Stimulated activated CD4-positive, alpha-beta T cell treated with anti-CD3 and anti-CD28 coated beads, Interleukin-1b, Interleukin-23, amount 100 ng/mL, for 48 hours (primary cell): ENCODE measurements at places on chromosomes 7 and 10.

GRCh38 chr7:45165857-45166256, 8.3 kb downstream of the RAMP3 start:
- DNase-seq = no peak

DNA sequence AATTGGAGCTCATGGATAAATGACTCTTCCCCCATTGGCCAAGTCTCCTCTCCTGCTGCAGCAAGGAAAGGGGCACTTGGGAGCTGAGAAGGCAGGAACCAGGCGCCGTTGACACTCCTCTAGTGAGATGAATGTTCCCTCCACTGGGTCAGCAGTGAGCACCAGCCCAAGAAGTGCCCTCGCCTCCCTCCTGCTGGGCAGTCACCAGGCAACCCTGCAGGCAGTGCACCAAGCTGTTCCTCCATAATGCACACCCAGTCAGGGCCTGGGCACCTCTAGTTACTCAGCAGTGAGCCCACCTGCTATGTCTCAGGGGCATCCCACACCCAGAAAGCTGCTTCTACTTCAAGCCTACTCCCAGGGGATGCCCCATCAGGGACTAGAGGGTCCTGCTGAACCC, 84.3 kb downstream of the KCNMA1 start:
- no peak for DNase-seq

- no peak for DNase-seq
These were observed 78.6 kb downstream of the GSAP start for GRCh38 chr7:77337456-77337990.

DNA sequence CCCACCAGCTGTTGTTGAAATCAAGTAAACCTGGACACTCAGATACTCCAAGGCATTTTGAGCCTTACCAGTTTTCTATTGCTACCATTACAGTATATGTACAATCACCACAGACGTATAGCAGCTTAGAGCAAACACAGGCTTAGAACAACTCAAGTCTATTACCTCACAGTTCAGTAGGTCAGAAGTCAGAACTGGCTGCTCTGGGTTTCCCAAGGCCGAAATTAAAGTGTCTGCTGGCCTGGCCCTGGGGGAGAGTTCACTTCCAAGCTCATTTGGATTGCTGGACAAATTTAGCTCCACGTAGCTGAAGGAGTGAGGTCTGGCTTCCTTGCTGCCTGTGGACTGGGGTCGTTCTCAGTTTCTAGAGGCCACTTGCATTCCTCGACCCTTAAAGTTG, 260.1 kb upstream of the LRRN3 start:
- no peak for DNase-seq

- DNase-seq = no peak
These were observed 1.5 kb downstream of the ANK3 start for GRCh38 chr10:60388116-60388625.

DNA sequence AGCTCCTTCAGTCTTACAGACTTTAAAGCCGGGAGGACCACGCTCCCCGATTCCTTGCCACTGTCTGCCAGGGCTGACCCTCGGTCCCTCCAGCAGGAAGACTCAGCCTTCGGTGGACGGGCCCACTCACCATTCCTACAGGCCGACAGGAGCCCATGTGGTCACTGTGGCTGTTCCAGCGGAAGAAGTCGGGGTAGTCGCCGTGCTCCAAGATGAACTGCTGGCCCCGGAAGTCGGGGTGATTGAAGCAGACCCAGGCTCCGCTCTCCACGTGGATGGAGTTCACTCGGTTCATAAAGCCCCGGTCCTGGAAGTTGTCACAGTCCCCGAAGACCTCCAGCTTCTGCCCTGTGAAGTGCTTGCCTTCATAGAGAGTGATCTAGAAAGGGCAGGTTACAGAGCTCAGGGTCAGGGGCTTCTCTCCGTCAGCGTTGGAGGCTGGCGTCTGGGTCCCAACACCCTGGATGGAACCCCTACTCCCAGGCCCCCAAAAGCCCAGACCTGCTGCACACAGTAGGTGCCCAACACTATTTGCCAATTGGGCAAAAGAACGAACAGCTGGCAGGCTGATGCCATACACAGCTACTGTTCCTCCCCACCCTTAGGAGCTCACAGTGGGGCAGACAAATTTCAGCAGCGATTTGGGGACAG, 1.9 kb downstream of the CRYGN start:
- DNase-seq = no peak

DNA sequence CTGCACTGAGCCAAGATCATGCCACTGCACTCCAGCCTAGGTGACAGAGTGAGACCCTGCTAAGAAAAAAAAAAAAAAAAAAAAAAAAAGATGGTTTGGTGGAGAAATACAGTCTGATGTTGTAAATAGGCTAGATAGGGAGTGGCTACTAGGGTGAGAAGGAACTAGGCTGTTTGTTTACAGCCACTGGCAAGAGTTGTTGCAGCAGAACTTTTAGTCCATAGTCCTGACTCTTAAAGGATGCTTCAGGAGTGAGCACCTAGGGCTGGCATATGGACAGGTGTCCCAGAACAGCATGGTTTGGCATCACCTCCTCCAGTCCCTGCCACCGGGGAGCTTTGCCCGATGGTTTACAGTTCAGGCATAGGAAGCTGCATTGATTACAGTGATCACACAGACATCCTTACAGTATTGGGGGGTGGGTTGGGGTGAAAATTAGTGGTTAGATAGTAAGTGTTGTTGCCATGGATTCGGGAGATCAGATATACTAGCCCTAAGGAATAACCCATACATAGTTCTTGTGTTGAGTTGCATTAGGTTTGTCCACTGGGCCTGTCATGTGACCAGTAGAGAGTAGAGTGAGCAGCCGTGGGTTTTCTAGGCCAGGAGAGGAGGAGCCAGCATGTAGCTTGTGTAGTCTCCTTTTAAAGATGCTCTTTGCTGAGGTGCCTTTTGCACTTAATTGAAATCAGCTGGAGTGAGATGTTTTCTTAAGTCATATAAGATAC, 35.9 kb downstream of the ZRANB1 start:
- DNase-seq = no peak

GRCh38 chr10:69089638-69090599, 2.0 kb downstream of the SRGN start:
- DNase-seq = peak; percentile 89

DNA sequence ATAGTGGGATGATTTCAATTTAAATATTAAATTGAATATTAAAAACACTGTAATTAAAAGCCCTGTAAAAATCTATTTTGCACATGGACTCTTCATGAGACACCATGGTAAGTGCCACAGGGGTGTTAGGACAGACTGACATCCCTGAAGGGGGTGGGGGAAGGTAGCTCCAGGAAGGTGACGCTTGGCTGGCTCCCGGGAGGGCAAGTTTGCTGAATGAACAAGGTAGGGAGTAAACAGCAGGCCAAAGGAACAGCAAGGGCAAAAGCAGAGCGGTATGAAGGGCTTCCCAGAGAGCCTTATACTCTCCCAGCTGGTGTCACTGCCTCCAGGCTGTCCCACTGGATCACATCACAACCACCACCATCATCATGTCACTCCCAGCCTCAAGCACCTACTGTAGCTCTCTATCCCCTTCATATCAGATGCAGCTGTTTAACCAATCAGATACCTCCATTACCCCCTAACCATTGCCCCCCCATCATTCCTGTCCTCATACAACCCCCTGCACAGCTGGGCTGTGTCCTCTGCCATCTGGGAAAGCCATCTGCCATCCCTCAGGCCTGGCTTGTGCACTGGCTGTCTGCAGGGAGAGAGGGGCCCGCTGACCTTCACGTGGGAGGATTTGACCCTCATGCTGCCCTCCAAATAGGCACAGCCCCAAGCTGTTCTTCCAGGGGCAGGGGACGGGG, 19.5 kb downstream of the HSPA12A start:
- DNase-seq = no peak

DNA sequence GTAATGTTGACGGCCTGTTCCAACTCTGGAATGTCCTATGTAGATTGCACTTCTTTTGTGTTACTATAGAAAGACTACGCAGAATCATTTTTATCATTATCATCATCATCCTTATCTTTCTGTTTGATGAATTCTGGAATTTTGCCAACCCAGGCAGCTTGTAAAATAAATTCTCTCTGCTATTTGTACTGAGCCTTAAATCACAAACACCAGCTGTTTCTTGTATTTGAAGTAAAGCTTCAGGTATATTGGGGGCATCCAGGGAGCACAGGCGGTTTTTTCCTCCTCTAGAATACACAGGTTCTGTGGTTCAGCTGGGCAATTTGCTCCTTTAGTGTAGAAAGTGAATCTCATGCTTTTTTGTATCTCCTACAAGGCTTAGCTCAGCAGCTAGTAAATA, 14.9 kb upstream of the CPA5 start:
- DNase-seq = no peak

DNA sequence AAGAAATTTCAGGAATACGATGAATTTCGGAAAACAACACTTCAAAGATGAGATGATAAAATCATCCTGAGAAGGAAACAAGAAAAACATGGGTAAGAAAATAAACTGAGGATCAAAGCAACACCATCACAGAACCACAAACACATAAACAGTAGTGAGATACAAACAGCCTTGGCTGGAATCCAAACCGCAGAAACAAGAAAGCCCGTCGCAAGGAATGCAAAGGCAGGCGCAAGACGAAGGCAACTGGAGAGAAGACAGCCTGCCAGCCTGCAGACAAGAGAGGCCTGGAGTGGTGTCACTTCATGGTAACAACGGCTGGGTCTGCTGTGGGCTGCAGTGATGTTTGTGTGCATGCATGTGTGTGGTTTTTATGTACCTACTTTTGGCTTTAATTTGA, 61.8 kb upstream of the DRGX start:
- DNase-seq = no peak

DNA sequence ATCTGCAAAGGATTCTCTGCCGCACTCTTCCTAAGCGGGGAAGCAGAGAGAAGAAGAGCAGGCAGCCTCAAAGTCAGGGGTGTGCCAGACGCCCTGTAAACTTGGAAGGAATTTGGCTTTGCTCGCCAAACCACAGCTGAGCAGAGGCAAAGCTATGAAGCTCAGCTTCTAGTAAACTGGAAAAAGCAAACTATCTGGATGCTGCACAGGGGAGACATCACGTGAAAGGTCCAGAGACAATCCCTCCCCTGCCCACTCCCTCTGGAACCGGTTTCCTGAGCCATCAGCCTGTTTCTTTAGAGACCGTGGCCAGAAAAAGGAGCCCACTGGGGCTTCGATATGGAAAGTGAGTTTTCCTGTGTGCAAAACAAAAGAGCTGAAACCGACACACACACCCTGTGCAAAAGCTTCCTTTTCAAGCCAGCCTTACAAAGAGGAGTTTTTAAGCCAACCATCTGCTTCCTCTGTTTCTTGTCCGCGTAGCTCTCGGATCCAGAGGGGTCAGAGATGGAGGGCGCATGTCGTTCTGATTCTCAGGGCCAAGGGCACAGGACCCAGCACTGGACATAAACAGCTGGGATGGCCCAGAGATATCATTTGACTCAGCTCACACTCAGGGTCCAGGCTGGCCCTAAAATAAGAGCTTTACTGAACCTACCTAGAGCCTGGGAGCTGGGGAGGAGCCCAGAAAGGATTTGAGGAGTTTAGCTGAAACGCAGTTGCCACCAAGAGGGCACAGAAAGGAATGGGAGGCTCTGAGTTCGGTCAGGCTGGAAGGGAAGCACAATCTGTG, 58.2 kb upstream of the DNAAF5 start:
- DNase-seq = no peak

GRCh38 chr10:72009051-72009424, 44.8 kb downstream of the CHST3 start:
- DNase-seq = no peak

DNA sequence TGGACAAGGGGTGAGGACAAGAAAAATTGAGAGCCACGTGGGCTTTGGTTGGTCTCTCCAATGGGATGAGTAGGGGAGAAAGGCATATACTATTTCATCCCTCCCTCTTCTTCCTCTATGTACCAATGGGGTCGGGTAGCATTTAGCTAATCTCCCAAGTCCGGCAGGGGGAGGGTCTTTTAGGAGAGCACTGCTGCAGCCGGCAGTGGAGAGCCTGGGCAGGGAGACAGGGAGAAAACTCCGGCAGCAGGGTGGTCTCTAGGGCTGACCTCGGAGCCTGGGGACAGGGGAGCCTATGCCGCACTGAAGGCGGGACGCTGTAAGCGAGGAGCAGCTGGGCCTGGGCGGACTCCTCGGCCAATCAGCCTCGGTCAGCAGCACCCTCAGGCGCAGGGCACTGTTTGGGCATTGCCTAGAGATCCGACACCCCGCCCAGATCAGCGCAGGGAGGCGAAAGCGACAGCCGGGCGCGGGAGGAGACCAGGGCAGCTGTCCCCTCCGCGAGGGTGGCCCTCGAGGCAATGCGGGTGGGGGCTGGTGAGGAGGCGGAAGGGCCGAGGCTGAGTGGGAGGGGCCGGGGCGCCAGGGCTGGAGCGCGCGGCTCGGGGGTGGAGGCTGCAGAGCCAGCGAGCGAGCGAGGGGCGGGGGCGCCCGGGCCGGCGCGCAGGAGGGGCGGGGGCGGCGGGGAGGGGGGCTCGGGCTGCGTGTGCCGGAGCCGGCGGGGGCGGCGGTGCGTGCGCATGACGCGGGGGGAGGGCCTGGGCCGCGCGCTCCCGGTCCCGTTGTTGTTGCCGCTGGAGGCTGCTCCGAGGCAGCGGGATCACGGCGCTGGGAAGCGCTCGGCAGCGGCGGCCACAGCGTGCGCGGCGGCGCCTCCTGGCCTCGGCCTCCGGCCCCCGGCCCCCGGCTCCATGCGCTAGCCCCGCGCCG, at the start of gene AGAP3:
AGAP3 (plus strand) TSS at position 785 of the 930 bp plus-strand sequence. CDS start 267 bp downstream, outside the sequence.
- peak; percentile 31 for DNase-seq

DNA sequence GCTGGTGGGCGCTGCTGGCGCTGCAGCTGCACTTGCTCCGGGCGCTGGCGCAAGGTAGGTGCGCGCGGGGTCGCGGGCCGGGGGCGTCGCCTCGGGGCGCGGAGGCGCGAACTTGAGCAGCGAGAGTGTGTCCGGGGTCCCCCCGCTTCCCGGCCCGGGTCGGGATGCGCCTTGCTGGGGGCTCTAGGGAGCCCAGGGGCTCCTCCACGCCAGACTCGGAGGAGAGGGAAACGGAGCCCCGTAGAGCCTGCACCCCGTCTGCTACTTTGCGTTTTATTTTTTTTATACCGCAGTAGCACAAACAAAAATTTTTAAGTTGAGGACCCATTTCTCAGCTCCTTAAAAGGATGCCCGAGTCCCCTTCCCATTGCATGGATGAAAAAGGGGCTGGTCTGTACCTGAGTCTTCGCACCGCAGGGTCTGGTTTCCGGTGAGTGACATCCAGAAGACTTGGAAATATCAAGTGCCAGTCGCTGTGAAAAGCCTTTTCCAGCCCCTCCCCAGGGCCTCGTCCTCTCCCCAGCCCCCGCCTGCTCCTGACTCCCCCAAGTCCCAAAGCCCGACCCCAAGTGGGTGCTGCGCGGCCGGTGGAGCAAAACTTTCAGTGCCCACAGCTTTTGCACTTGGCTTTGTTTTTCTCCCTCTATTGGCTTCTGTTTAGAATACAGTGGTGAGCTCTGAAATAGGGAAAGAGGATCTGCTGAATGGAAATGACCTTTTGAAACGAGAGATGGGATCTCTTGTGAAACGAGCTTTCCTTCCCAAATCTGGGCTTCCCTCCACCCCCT, 973 bp downstream of the SDK1 start:
- DNase-seq = no peak

GRCh38 chr10:18665815-18666558, 6.8 kb downstream of the ARL5B start:
- DNase-seq = no peak

GRCh38 chr10:6271663-6272062, 68.9 kb downstream of the PFKFB3 start:
- DNase-seq = no peak

- no peak for DNase-seq
These were observed 1061.1 kb upstream of the GHITM start for GRCh38 chr10:83078160-83078559.
